ENCODE measurements at places on chromosomes 2 and 18.

GRCh38 chr18:13265008-13265910 is 46.7 kb downstream of the LDLRAD4 start:
- no peak for DNase-seq

DNA sequence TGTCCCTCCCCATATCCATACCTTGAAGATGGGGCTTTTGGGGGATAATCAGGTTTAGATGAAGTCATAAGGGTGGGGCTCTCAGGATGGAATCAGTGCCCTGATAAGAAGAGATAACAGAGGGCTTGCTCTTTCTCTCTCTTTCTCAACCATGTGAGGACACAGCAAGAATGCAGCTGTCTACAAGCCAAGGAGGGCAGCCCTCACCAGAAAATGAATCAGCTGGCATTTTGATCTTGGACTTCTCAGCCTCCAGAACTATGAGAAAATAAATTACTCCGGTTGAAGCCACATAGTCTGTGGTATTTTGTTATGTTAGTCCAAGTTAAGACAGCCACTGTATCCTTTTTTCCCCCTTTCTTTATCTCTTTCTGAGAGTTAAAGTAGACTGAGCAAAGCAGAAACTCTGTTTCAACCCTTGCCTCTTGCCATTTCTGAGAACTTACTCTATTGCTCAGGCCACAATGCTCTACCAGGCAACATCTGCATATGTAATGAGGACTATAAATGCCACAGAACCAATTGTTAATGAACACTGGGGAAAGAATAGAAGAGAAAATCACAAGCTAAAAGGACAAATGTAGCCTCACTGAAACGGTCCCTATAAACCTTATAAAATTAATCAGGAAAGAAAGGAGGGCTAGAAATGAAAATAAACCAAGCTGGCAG is 56.9 kb downstream of the SRBD1 start:
- no peak for DNase-seq

GRCh38 chr2:233455491-233455890 is 101.2 kb downstream of the DGKD start:
- DNase-seq: no peak

- no peak for DNase-seq
Observed at GRCh38 chr18:51070545-51070944, 40.5 kb downstream of the SMAD4 start.

Data from CD4-positive, alpha-beta T cell treated with Interleukin-15 for 4 hours (primary cell).